ENCODE measurements at places on chromosomes 1 and 21.
A peak's percentile ranks its signal among the peaks of the same experiment; 100 is the strongest.

DNA sequence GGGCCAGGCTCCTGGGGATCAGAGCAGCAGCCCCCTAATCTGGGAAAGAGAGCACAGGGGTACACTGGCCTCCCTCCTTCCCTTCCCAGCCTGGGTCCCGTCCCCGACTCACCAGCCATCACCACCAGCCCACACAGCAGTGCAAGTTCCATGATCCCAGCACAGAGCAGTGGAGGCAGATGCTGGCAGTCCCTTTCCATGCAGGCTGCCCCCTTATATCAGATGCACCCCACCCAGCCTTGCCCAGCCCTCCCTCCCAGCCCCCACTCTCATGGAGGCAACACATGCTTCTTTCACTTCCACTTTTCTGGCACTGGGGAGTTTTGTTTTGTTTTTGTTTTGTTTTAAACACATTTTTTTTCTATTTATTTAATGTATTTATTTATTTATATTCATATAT lies at the start of gene PLA2G2D:
PLA2G2D (minus strand) TSS at position 190 of the 400 bp plus-strand sequence; CDS start at position 152, 38 bp downstream.
- no peak for DNase-seq

GRCh38 chr1:38135625-38136414 lies 89.2 kb upstream of the POU3F1 start:
- DNase-seq: no peak

DNA sequence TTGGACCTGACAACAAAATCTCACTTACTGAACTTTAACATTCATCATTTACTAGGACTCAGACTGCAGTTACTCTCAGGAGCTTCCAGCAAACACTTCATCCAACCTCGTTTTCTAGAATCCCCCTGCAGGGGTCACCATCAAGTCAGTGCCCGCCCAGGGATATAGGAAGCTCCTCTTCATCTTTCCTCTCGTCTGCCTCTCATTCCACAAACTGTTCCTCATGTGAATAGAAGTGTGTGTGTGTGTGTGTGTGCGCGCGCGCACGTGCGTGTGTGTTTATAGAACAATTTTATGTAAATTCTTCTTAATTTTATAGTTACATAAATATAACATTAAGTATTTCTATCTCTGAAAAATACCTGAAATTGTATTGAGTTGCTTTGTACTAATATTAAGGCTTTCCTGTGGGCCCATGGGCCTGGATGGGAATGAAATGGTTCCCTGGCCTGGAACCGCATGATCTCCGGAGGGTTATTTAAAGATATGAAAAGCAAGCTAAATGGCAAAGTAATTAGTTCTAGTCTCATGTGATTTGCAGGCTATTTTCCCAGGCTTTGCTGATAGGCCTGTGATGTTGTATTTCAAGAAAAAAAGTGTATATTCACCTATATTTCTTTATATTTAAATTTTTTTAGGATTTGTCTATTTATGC lies 21.7 kb upstream of the ABCD3 start:
- no peak for DNase-seq

GRCh38 chr1:156559797-156560385 lies 12.5 kb downstream of the IQGAP3 start:
- no peak for DNase-seq

GRCh38 chr1:160997323-160998038 lies 23.5 kb downstream of the F11R start:
- peak; percentile 32 for DNase-seq

GRCh38 chr1:55560266-55560665 lies 345.1 kb upstream of the USP24 start:
- no peak for DNase-seq

DNA sequence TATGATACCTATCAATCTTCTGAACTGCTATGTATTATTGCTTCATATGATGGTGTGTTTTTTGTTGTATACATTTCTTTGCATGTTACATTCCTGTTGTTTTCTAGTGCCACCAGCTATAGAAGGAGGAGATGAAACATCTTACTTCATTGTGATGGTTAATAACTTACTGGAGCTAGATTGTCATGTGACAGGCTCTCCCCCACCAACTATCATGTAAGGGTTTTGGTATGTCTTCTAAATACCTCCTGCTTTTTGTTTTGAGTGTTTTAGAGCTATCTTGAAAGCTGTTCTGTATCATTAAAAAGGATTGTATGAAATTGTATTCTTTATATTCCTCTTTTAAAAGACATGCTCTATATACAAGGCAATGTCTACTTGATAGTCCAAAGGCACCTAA lies 282.7 kb downstream of the HMCN1 start:
- DNase-seq: no peak

DNA sequence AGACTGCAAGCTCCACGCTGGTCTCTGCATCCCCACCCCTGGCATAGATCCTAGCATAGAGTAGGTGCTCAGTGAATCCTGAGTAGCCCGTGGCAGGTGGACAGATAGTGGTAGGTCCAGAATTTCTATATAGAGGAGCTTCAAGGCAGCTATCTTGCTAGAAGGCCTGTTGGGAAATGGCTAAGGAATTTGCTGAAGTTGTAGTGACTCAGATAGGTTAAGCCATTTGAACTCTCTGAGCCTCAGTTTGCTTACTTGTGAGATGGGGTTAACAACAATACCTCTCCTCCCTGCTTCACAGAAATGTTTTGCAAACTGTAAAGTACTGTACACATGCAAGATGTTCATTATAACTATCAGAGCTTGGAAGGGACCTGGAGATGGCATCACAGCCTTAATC lies 23.4 kb upstream of the EPHB2 start:
- DNase-seq: no peak

DNA sequence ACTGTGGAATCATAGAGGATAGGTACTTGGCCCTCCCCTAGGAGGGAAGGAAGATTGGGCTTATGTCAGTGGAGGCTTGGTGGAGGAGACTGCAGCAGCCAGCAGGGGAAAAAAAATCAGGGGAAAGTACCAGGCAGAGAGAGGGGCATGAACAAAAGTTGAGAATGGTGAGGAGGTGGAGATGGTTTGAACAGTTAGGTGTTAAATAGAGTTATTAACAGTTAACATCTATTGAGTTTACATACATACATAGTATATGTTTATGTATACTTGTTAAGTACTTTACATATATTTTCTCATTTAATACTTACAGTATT lies 136.5 kb upstream of the HNRNPU start:
- DNase-seq: no peak

DNA sequence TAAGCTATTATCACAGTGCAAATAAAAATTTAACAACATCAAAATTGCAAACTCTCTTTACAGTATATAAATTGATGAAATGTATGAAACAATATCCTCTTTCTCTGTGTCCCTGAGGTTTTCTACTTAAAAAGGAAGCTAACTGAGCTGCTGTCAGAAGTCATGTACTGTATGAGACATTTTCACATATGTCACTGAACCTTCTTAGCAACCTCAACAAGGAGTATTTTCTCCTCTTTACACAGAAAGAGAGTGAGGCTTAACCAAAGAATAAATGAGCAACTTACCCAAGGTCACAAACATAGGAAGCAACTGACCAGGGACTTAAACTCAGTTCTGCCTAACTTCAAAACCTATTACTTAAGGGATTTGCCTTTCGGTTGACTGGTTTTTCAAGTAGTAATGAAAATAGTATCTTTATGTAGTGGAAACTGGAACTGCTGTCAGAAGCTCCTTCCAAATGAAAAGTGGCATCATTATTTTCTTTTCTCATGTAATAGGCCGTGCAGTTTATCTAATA lies 288.9 kb downstream of the LRRIQ3 start:
- DNase-seq: no peak

- DNase-seq: no peak
Observed at GRCh38 chr1:181222972-181223505, 134.5 kb downstream of the IER5 start.

- no peak for DNase-seq
Observed at GRCh38 chr1:11955221-11955620, 20.7 kb downstream of the PLOD1 start.

GRCh38 chr1:202276920-202277319 lies 64.8 kb downstream of the UBE2T start:
- no peak for DNase-seq

- DNase-seq: no peak
Observed at GRCh38 chr1:84960371-84960770, 36.5 kb downstream of the MCOLN2 start.

GRCh38 chr21:34274001-34274400 lies 89.8 kb upstream of the KCNE2 start:
- no peak for DNase-seq

DNA sequence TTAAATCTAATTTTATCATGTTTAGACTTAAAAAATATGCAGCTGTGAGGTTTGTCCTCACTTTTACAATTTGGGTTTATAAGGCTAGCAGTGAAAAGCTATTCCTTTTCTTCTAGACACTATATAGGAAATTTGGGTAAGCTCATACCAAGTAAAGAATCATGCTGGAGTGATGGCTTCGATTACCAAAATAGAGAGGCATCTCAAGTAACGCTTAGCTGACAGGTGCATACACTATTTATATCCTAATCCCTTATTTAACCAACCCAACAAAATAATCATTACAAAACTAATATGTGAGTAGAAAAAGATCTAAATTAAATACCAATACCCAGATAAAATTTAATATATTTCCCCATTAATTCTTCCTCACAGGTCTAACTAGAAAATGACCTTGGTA lies 193.2 kb downstream of the LHX8 start:
- DNase-seq: no peak

DNA sequence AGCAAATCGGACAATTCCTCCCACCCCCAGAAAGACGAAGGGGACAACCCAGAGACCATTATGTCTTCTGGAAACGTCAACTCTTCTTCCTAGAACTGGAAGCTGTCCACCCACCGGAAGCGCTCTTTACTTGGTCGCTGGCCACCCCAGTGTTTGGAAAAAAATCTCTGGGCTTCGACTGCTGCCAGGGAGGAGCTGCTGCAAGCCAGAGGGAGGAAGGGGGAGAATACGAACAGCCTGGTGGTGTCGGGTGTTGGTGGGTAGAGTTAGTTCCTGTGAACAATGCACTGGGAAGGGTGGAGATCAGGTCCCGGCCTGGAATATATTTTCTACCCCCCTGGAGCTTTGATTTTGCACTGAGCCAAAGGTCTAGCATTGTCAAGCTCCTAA lies 3.2 kb downstream of the S1PR1 start:
- peak; percentile 4 for DNase-seq

GRCh38 chr1:17567582-17567981 lies 28.1 kb downstream of the ARHGEF10L start:
- DNase-seq: no peak

- no peak for DNase-seq
Observed at GRCh38 chr1:94559921-94560320, 18.4 kb upstream of the F3 start.

DNA sequence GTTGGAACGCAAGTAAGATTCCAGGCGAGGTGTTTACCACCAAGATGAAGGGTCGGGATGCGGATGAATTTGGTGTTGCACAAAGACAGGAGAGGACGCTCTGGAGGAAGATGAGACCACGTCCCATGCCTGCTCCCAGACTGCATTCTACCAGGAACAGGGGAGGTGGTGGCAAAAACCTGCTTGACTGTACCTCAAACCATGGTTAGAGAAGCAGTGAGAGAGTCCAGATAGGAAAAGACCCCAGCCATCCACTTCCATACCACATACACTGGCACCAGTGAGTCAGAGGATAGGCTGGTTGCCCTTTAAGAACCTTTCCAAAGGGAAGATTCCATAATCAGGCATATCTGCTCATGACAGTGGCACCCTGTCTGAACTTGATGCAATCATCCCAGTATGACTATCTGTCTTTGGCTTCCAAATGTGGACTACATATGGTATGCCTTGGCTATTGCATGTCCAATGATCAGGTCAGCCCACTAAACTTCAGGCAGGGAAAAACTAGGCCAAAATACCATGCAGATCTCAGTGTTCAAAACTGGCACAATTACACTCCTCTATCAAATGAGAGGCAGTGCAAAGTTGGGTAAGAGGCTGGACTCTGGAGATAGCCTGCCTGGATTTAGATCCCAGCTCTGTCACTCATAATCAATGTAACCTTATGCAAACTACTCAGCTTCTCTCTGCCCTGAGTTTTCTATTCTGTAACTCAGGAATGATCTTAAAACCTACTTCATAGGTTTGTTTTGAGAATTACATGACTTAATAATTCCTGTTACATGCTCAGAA lies 20.6 kb downstream of the NPR1 start:
- no peak for DNase-seq

DNA sequence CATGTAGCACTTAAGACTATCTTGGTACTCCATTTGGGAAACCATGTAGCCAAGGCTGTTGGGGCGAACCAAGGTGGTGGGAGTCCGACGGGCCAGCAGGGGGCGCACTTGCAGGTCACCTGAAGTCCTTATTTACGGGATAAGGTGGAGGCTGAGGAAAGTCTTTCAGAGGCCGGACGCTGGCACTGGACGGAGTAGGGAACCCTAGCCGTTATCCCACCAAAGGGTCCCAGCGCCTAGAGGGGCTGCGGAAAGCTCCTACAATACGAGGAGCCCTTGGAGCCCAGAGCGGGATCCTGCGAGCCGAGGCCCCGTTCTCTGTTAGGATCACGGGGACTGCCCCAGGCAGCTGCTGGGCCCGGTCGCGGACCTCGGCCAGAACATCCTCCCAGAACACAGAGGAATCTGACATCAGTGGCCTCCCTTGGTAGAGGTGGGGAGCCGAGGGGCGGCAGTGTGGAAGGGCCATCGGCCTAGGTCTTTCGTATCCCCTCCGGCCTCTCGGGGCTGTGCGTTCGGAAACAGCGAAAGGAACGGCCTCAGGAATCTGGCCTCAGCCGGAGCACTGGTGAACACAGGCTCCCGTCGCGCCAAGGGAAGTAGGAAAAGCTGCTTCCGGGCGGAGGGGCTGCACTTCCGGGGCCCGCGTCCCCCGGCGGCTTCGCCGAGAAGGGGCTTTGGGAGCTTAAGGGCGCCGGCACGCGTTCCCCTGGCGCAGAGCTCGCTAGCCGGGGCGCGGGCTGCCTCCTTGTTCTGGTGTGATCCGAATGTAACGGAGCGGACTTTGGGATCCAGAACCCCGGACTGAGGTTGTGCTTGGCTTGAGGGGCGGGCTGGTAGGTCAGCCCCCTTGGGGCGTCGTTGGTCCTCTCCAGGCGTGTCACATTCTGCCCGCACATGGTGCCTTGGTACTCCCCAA lies 29.9 kb upstream of the RPTN start:
- peak; percentile 62 for DNase-seq

DNA sequence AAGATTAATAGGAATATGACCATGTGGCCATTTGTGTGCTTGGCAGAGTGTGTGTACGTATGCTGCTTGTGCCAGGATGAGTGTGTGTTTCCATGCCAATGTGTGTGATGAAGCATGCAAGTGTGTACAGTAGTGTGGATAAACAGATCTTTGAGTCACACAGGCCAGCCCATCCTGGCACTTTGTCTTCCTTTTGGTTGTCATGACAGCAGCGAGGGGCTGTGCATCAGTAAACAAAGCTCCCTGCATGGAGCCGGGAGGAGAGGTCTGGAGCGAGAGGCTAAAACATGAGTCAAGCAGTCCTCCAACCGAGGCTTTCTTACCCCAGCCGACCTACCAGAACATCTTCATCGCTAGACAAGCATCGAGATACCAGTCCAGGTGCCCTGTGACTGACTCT lies 221.2 kb downstream of the CACNA1E start:
- no peak for DNase-seq

DNA sequence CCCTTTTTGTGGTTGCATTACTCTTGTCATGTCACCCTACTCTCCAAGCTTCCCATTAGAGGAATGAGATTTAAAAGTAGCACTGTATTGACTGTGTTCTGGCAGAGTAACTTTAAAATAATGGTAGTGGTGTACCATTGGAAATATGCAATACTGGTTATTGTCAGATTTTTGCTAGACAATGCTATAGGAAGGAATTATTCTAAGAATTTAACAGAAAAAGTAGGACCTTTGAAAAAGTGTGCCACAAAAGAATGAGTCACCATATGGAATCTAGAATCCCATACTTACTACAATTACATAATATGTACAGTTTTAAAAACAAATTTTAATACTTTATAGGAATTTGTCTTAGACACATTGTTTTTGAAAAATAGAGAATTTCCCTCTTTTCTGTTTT lies 13.8 kb downstream of the MIER1 start:
- no peak for DNase-seq
